GM04504 (cell line): ENCODE measurements at places on chromosomes 1 and 21.

DNA sequence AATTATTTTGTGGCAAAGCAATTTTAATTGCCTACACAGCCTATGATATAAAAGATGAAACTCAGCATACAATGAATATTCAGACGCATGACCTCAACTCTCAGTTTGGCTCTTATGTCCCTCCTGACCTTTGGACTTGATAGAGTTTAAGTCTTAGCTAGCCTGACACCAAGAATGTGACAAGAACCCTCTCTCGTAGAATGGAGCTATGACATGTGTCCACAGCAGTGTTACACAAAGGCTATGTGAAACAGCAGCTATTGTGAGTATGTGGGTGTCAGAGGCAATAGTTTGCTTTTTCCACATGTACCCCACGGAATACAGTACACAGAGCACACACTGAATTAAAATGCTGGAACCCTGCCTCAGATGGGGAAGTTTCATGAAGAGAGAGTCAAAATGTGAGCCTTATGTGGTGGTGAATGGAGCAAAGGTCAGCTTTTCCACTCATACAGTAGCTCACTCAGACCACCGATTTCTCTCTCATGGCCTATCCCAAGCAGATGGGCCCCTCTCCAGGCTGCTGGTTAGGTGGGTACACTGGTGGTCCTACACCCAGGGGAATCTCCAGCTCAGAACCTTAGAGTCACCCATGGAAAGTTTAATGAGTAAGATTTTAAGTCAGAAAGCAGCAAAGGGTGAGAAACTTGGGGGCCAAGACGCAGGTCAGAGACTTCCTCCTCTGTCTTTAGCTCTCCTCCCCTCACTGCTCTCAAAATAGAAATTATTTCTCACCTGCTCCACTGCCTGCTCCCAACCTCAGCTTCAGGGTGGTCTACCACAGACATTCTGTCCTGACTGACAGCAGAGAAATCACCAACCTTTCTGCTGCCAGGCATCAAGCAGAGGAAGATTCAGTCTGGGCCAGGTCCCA is 10.1 kb upstream of the XCL2 start:
- no peak for DNase-seq

DNA sequence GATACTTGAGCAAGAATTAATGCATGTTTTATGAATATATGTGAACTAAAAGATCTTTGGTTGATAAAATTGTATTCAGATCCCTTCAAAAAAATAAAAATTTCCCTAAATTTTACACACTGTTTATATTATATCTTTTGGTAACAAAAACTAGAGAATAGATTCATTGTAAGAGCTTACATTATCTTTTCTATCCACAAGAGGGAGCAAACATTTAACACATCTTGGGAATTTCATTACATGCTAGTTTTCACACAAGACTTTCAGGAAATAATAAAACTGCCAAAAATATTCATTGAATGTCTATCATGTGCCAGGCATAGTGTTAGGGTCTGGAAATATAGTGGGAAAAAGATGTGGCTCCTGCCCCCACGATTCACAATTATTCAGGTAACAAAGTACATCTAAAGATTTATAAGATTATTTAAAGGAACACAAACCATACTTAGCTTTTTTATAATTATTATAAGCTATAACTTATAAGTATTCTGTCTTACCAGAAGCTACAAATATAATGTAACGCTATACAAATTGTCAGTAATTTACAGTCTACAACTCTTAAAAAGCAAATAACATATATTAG is 30.6 kb downstream of the FAF1 start:
- no peak for DNase-seq

DNA sequence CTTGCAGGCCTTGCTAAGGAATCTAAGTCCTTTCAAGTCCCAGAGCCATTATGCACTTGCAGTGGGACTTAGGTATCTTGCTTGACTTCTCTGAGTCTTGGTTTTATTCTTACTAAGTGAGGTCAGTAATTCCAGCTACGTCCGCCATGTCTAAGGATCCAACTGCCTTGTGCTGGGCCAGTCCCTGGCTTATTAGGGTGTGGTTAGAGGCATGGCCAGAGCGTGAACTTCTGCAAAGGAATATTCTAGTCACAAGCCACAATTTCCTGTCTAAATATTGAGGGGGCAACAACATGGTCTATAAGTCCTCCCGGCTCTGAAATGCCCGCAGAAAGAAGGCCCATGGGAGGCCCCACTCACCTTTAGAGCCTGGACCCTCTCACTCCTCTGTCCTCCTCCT is 82.9 kb downstream of the TMEM53 start:
- DNase-seq = no peak

DNA sequence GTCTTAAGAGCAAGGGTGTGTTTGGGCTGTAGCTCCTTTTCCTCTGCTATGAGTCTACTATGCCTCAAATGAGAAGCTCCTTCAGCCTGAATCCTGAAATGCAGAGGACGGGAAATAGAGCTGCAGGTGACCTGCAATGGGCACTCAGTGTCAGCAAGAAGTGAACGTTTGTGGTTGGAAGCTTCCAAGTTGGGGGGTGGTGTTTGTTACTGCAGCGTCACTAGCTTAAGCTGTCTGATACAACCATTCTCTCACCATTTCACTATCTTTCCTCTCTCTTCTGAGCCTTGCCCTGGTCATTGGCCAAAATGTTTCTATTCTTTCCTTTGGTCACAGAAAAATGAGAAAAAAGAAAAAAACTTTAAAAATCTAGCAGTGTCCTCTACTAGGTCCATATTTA is 19.4 kb downstream of the TRIM67 start:
- no peak for DNase-seq

DNA sequence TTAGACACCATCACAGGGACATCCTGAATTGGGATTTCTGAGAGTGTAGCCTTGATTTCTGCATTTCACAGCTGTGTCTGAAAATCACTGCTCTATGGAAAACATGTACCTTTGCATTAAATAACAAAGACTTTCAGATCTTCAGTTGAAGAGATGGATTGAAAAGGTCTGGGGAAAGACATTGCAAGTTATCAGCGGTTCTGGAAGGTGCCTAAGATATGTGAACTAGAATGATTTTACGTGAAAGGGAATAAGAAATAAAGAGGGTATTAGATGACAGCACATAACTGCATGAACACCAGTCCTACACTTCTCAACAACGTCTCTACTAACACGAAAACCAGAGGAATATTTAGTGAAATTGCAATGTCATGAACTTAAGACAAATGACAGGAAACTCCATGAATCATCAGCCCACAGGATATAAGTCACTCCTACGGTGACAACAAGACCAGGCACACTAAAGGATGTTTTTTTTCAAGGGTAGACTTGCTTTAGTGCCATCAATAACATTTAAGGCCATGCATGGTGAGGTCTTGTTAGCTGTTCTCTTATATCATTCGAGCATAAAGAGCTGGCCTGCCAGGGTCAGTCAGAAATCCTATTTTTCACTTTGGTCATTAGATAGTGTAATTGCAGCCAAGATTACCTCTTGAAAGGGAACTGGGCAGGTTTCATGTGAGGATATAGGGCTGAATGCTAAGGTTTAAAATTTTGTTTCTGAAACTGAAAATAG is 283.1 kb downstream of the GRIK1 start:
- peak; percentile 33 for DNase-seq

GRCh38 chr1:233620065-233620464 is 6.2 kb downstream of the KCNK1 start:
- DNase-seq = no peak

DNA sequence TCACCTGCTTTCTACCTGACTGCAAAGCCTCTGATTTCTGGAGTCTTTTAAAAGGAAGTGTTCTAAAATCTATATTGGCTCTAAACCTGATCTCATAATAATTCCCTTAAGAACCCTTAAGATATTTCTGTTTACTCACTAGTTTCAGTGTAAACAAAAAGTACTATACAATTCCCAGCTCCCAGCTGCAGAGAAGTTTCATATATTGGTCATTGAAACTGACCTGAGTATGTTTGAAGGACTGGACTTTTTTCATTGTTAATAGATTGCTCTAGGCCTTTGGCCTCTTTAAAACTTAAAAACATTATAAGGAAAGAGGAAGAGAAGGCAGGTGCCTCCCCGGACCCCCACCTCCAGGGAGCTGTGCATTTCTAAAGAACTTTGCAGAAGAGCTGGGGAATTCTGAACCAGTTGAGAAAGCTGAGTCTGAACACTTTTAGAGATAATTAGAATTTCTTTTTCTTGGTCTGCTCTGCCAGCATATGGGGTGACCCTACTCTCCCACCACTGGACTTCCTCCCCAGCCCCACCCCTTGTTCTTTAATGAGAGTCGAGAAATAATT is 23.7 kb downstream of the CLIC6 start:
- DNase-seq = no peak
